Activated CD4-positive, CD25-positive, alpha-beta regulatory T cell treated with anti-CD3 and anti-CD28 coated beads, Interleukin-2, amount 50 U/mL, for 16 hours (primary cell): ENCODE measurements at places on chromosomes 1 and 21.

DNA sequence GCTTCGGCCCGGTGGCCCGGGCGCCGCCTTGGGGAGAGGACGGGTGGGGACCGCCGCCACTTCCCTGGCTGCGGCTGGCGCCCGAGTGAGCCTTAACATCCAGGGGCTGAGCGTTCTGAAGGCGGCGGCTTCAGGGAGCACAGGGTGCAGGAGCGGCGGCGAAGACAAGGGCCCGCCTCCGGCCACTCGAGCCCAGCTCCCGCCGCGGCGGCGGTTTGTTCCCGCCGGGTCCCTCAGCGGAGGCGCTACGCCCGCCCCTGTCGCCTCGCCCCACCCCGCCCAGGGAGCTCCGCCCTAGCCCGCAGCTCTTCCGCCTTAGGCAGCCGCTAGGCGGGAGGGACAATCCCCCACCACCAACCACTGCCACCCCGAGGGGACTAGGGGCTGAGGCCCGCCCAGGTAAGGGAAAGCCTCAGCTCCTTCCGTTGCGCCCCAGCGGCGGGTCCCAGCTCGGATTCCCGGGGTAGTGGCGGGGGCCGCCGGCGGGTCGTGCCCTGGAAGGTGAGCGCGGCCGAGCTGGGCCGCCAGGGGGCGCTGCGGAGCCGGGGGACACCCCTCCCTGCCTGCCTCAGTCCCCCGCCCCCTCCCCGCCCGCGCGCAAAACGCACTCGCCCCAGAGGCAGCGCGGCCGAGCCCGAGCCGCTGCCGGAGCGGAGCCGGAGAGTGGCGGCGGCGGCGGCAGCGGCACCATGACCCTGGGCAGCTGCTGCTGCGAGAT, at the start of gene FOXD2:
Gene FOXD2, plus strand, starts transcription at position 598 of the 718 bp plus-strand sequence. Its CDS starts 92 bp downstream, at position 690.
- DNase-seq: peak; percentile 81

- DNase-seq: no peak
These were observed 726 bp downstream of the TACSTD2 start for GRCh38 chr1:58576325-58576726.

DNA sequence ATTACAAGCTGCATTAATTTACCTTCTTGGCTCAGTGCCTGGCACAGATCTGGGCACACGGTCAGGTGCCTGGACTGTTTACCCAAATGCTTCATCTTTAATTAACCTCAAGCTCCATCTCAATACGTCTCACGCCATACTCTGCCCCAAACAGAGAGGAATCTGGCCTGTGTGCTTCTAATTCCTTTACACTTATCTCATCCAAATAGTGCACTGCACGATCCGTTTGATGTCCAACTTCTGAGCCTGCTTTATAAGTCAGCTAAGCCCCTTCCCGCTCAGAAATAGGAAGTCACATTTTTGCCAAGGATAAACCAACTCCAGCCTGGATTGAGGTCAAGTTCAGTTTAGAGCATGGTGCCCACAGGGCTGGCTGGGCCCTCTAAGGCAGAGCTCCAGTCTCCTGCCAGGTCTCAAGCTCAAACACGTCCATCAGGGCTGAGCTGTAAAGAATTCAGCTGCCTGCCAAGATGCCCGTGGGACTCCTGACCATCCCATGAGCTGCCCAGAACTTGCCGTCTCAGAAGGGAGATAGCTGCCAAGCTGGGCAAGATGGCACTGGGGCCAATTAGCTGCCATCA, 233.5 kb downstream of the TRABD2B start:
- no peak for DNase-seq

- DNase-seq: no peak
These were observed 19.7 kb downstream of the EPHA8 start for GRCh38 chr1:22582661-22583635.

- no peak for DNase-seq
These were observed 64.8 kb upstream of the WNT4 start for GRCh38 chr1:22207511-22208267.

DNA sequence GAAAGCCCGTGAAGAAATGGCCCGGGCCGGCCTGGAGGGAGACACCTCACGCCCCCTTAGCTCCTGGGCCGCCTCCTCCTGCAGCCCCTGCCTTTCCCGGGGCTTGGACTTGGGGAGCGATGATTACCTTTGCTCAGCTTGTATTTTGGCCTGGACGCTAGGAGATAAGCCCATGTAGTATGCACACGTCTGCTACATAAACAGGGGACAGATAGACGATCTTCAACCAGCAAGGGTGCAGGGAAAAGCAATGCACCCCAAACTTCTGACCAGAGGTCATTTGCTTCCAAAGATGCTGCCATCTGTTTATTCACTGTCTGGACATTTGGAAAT, 936 bp downstream of the TP73 start:
- no peak for DNase-seq

DNA sequence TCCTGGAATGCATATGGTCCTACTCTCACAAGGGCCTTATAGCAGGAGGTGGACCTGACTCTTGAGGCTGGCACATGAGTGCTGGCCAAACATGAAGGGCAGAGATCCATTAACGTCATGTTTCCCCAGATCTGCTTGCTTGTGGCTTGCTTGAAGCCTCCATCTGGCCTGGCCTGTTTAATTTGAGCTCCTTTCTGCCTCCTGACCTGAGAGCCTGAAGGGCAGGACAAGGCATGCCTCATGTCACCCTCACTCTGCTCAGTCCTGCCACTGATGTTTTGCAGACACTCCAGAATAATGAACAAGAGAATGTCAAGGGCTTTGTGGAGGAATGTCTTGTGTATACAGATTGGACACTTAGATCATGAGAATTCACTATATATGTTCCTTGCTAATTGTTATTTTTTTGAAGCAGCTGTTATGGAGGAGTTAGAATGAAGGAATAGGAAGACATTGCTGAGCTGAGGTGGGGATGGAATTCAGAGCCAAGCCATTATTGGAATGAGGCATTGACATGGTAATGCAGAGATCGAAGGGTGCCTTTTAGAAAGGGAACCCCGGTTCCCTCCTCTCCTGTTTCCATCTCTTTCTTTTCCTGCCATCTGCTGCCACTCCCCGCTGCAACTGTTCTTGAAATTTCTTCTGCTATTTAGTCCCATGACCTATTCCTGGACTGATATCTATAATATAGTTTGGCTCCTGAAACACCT, 457.0 kb upstream of the PROX1 start:
- no peak for DNase-seq

GRCh38 chr1:22488319-22488718, 36.7 kb downstream of the ZBTB40 start:
- no peak for DNase-seq

GRCh38 chr1:218584418-218585155, 239.5 kb downstream of the TGFB2 start:
- DNase-seq: no peak

DNA sequence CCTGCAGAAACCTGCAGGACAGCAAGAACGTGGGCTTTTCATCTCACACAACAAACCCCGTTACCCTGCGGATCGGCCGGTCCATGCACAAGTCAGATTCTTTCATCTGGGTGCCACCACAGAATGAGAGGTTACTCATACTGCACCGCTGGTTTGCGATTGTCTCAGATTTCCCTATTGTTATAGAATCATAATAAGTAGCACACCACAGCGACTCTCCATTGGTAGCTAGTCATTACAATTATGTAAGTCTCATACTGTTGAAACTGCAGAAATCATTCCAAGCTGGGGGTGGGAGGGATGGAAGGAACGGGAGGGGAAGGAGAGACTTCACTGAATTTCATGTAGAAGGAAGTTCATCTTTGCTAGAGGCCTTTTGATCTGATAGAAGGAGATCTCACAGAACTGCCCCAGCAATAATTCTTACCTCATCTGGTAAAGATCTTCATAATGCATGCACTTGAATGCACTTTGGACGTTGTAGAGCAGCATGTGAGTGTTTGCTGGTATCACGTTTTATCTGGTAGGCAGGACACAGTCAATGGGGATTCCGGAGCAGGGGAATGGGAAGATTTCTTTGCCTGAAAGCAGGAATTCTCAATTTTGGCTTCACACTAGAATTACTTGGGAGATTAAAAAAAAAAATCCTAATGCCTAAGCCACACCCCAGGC, 221.1 kb downstream of the KIF26B start:
- DNase-seq: no peak

- no peak for DNase-seq
These were observed 58.0 kb downstream of the SYF2 start for GRCh38 chr1:25174363-25174729.

GRCh38 chr1:93537396-93537795, 89.5 kb downstream of the FNBP1L start:
- DNase-seq: no peak

DNA sequence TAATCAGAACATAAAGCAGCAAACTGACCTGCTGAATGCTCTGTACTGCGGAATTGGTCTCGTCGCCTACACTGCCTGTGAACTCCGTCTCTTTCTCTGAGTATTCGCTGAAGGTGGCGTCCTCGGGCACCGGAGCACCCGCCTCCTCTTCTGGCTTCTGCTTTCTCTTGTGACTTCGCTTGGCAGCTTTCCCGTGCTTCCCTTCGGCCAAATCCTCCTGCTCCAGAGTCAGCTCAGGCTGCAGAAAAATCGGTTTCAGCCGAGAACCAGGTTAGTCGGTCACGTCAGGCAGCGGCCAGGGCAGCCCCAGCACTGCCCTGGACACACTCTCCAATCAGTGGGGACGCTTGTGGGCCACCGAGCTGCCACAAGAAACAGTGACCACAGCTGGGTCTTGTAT, 35.8 kb upstream of the RIPK4 start:
- DNase-seq: no peak

DNA sequence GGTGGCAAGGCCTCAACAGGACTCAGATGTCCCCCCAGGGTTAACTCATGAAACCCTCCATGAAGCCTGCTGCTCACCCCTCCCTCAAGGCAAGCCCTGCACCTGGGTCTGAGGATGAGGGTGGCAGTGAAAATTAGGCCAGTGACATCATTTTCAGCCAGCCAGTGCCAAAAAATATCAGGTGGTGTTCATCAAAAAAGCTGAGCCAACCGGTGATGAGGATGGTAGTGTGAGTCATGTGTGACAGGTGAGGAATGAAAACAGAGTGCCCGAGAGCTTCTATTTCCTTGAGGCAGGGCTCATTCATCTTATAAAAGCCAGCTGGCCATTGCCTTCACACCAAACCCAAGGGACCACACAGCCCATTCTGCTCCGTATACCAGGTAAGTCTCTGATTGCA, at the start of gene SPRR1A:
Gene SPRR1A, plus strand, starts transcription at position 339 of the 400 bp plus-strand sequence. CDS start 1,150 bp downstream, outside the sequence.
- DNase-seq: no peak

GRCh38 chr1:33988161-33988560, 124.3 kb downstream of the HMGB4 start:
- DNase-seq: no peak

DNA sequence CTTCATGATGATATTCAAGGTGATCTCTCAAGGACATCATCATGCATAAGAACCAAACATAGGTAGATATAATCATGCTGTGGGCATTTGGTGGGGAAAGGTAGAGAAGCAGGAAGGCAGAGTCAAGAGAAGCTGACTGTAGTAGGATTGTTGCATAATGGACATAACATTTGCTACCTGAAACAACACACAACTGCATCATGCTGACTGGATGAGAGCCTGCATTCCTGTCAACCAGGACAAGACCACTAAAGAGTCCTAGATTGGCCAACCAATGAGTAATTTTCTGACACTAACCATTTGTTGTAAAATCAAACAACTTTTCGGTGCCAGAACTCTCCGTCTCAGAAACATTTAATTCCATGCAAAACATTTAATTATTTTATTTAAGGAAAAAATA, 377.2 kb downstream of the PLPP3 start:
- no peak for DNase-seq

GRCh38 chr1:67532452-67533216, 102.4 kb upstream of the SERBP1 start:
- no peak for DNase-seq

- DNase-seq: no peak
These were observed 2.1 kb downstream of the FAM163A start for GRCh38 chr1:179745131-179745611.

DNA sequence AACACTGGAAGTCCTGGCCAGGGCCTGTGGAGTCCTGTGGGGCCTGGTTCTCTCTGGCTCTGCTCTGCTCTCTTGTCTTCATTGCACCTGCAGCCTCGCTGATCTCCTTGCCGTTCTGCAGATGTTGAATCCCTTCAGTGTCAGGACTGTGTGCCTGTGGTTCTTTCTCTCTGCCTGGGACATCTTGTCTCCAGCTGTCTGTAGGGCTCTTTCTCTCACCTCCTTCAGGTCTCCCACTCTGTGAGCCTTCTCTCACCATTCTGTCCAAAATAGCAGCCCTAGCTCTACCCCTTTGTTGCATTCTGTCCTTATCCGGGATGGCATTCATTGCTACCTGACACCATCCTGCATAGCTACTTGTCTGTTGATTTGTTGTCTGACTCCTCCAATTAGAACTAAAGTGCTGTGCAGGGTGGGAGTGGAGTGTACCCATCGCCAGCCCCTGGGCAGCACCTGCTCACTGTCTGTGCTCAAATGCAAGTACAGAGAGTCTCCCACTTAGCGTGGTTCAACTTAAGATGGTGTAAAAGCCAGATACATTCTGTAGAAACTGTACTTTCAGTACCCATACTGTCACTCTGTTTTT, 8.9 kb downstream of the PGBD2 start:
- DNase-seq: no peak

GRCh38 chr1:14392161-14392858, 206.2 kb upstream of the KAZN start:
- no peak for DNase-seq

DNA sequence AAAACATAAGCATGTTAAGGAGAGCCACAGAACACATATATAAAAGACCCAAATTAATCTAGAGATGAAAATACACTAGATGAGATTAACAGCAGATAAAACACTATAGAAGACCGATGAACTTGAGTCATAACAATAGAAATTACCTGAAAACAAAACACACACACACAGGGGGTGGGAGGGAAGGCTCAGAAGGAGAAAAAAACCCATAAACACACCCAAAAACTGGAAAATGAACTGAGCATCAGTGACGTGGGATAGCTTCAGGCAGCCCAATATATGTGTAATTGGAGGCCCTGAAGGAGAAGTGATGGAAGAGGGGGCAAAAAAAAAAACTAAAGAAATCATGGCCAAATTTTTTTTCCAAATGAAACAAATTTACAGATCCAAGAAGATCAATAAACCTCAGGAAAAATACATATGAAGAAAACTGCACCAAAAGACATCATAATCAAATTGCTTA, 11.4 kb downstream of the ALDH9A1 start:
- no peak for DNase-seq

- DNase-seq: no peak
These were observed 680.5 kb upstream of the ADAMTS5 start for GRCh38 chr21:27647401-27647800.

DNA sequence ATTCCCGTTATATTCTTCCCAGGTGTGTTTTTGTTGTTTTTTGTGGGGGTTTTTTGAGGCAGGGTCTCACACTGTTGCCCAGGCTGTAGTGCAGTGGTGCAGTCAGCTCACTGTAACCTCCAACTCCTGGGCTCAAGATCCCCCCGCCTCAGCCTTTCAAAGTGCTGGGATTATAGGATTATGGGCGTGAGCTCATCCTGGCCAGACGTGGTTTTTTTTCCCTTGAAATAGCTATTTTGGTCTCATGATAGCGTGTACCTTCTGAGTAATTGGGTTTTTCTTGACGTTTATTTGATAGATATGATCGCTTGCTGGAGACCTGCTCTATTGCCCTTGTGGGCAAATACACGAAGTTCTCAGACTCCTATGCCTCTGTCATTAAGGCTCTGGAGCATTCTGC, 17.6 kb downstream of the CTPS1 start:
- no peak for DNase-seq
